ENCODE measurements at places on chromosomes 7 and 10. TPM values are rescaled to one million over a fixed set of nuclear protein-coding genes. Genes with fewer than 3 reads are reported as not detected.

The ZNF804B gene
- total RNA-seq = not detected

- DNase-seq = no peak
Observed at GRCh38 chr10:5498791-5499492, 428 bp downstream of the CALML5 start.

The RALA gene
- 24.2 TPM for total RNA-seq

The PLEKHA8 gene
- total RNA-seq = 11.9 TPM

GRCh38 chr10:31927565-31927883, 1.1 kb downstream of the ARHGAP12 start:
- DNase-seq = no peak

- DNase-seq = no peak
Observed at GRCh38 chr7:9201928-9202327, 768.5 kb downstream of the NXPH1 start.

The SEMA3A gene
- 13.7 TPM for total RNA-seq

DNA sequence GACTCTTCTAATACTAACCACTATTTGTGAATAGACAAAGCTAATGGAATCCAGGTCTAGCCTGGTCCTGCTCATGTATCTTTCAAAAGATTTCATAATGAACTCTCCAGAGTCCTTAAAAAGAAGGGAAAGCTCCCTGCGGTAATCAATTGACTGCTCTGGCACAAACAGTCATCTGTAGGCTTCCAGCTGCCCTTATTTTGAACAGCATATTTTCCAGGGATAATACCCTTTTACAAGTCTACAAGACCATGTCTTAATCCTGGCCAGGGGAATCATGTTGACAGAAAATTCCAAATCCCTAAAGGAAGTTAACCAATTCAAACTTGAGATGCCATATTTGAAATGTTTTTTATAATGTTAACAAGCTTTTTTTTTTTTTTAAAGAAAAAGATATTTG, 34.6 kb downstream of the ADAM12 start:
- DNase-seq = no peak

DNA sequence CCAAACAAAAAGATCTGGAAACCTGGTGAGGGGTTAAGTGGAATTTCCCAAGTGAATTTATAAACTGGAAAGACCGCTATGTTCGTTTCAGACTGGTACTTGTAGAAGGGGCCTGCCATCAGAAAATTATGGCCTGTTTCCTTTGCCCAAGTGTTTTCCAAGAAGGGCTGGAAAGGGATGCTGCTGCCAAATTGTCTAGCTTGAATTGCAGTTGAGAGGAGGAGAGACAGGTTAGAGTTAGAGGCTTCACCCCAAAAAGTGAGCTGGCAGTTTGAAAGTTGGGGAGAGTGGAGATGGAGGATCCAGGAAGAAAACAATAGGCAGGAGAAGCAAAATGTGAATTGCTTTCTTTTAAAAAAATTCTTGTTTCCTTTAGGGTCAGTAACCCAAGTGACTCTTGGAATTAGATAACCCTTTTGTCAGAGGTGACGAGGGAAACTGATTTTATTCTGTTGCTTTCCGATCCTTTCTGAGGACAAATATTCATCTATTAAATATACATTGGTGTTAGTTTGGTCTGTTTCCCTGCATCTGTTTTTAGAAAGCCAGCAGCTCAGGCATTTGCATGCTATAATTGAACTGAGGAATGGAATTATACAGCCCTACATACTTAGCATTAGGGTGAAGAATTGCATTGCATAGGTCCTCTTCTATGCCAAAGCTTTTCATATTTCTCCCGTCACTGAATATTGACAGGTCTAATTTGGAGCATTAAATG, 82.5 kb upstream of the PRR15 start:
- no peak for DNase-seq
